Fibroblast of skin of scalp (primary cell): ENCODE measurements at places on chromosomes 2 and 18.

DNA sequence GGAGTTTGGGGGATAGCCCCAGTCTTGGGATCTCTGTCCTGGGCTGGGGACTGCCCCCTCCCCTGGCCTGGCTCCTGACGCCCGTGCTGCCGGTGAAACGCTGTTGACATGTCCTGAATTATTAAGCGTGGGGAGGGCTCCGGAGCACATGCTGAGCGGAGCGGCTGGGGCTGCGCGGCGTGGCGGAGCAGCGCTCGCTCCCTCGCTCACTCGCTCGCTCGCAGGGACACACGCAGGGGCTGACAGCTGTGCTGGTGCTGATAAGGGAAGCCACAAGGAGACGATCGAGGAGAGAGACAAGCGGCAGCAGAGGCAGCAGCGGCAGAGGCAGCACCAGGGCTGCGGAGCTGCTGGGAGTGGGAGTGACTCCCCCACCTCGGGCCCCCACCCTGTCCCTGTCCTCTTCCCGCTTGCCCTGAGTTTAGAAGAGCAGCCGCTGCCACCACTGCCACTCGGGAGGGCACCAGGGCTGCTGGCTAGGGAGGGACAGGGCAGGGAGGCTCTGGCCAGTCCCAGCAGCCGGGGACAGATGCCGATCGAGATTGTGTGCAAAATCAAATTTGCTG lies at the start of gene ASIC4:
ASIC4 (plus strand) TSS at position 287 of the 566 bp plus-strand sequence; CDS start at position 530, 243 bp downstream.
- no peak for DNase-seq

GRCh38 chr2:230447455-230448451 lies 31.8 kb downstream of the SP100 start:
- DNase-seq: no peak

GRCh38 chr2:226354434-226354833 lies 445.2 kb downstream of the IRS1 start:
- peak; percentile 51 for DNase-seq

GRCh38 chr2:43130548-43130875 lies 95.9 kb downstream of the ZFP36L2 start:
- DNase-seq: no peak

GRCh38 chr2:96870626-96871255 lies 861 bp upstream of the SEMA4C start:
- DNase-seq: no peak

GRCh38 chr2:163558251-163559021 lies 177.4 kb downstream of the FIGN start:
- DNase-seq: no peak

DNA sequence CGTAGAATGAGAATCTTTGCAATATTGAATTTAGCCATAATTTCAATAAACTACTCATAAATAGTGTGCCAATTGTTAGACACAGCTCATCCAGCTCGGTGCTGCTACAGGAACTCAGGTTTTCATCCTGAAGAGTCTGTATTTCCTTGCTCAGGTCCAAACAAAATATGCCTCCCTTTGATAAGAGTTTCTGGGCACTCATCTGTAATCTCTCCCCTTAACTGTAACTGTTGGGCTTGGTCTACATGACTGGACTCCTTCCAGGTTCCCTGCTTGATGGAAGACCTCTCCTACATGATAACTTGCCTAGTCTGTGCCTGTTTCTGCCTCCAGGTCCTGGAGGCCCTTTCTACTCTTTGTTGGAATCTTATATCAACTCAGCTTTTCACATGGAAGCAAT lies 57.9 kb downstream of the GCA start:
- DNase-seq: no peak

GRCh38 chr18:34840256-34840826 lies 130.2 kb downstream of the DTNA start:
- DNase-seq: no peak

GRCh38 chr2:100976645-100977391 lies 25.3 kb upstream of the RPL31 start:
- DNase-seq: peak; percentile 41

GRCh38 chr18:24015639-24016631 lies 1.4 kb downstream of the TTC39C start:
- DNase-seq: no peak

- no peak for DNase-seq
Observed at GRCh38 chr18:54222922-54223567, 1.4 kb downstream of the MBD2 start.

DNA sequence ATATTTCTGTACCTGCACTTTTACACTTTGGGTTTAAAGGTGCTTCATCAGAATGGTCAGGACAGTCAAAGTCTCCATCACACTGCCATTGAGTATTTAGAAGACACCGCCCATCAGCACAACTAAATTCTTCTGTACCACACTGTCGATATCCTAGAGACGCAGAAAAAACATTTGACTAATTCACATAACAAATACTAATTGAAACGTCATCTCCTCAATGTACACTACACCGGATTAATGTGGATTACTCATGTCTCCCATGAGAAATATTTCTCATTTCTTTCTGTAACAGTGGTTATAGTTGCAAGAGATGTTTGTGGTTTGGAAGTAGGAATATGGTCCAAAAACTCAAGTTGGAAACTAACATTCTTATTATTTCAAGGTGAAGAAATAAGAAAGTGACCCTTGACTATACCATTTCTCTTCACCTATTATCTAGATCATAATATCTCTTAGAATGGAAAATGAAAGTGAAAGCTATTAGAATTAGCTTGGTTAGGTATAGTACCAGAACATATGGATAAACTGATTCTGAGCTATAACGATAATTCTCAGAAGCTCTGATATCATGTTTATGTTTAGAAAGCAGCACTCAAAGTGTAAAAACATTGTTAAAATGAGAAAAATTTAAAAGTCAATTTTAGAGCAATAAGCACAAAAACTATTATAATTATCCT lies 1627.7 kb downstream of the LRP1B start:
- peak; percentile 95 for DNase-seq

DNA sequence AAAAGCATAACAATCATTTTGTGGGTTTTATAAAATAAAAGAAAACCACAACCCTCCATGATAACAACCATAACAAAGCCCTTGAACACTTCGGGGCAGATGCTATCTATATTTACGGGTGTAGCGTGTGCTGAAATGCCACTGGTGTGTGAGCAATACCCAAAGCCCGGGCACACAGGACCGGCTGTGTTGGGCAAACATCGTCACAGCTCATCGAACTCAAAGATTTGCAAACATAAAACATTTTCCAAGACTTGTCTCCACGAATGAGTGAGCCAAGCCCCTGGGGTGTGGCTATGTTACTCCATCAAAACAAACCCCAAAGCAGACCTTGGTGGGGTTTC lies 290.2 kb downstream of the LPIN1 start:
- DNase-seq: no peak

DNA sequence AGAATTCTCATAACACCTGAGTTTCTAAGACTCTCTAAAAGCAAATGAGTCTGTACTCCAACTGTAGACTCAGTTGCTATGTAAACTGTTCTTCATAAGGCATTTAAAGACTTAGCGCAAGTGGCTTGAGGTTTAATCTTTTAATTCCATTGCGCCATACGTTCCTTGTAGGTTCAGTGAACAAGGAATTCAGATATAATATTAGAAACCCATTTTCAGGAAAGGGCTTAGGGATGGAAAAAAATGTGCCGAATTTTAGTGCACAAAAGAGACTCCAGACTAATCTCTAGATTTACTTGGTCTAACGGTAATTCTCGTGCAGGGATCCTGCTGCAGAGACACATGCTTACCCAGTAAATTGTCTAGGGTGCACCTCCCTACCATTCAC lies 268.9 kb upstream of the TANK start:
- DNase-seq: no peak

GRCh38 chr18:68186039-68186438 lies 528.9 kb downstream of the TMX3 start:
- no peak for DNase-seq

DNA sequence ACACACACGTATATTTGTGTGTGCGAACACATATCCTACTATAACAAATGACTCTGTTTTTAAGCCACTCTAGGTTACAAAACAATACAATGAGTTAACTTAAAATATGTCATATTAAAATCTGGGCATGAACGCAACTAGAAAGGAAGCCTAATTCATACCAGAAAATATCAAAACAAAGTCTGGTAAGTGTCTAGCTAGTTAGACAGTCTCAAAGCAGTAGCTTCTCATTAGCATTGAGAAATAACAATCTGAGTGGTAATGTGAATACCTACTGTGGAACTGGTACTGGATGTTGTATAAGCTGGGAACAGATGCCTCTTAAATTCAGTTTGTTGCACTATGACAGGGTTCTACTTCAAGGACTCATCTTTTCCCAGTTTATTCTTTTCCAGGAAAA lies 32.5 kb upstream of the WIPF1 start:
- DNase-seq: no peak

- no peak for DNase-seq
Observed at GRCh38 chr2:231342061-231342711, 53.3 kb upstream of the B3GNT7 start.

- DNase-seq: no peak
Observed at GRCh38 chr2:158153270-158154015, 51.8 kb downstream of the UPP2 start.

- no peak for DNase-seq
Observed at GRCh38 chr2:152176113-152176714, 651 bp upstream of the STAM2 start.

- peak; percentile 99 for DNase-seq
Observed at GRCh38 chr2:186575302-186575701, 14.6 kb upstream of the ITGAV start.

DNA sequence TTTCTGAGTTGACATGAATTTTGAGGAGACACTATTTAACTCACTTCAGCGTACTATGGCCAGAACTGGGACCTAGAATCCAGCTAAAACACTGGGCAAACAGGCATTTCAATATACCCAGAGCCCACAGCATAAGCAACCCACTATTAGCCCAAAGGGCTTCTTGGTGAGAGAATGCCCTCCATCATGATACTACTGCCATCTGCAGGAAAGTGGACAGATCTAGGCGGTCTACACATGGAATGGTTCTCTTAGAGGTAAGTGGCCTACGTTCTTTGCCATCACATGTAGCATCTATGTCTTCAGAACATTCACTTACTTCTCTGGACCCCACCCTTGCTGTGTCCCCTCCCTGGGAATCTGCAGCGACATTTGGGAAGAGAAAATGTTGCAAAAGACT lies 181.3 kb upstream of the LINC00305 start:
- DNase-seq: peak; percentile 4

- no peak for DNase-seq
Observed at GRCh38 chr2:44186810-44187209, 18.1 kb downstream of the PPM1B start.

- DNase-seq: no peak
Observed at GRCh38 chr2:152600697-152601096, 116.6 kb downstream of the PRPF40A start.

- peak; percentile 1 for DNase-seq
Observed at GRCh38 chr18:44036501-44036900, 644.2 kb upstream of the SETBP1 start.

DNA sequence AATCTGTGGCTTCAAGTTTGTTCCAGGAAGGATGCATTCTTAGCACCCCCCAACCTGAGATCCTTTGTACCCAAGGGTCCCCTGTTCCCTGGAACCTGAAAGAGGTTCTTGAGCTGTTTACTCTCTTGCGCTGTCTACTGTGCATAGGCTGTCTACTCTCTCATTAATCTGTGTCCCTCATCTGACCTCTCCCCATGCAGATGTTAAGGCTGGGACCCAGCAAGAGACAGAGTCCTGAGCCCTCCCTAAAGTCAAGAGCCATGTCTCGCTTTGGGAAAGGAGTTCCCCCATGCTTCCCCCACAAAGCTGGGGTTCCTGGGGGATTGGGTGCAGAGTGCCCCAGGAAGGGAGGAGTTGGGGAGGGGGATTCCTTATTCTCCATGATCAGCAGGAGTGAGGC lies 312.9 kb downstream of the CYP26B1 start:
- no peak for DNase-seq

- DNase-seq: no peak
Observed at GRCh38 chr18:78860117-78860516, 119.5 kb upstream of the SALL3 start.

- DNase-seq: no peak
Observed at GRCh38 chr2:26970928-26971627, 641 bp downstream of the MAPRE3 start.

DNA sequence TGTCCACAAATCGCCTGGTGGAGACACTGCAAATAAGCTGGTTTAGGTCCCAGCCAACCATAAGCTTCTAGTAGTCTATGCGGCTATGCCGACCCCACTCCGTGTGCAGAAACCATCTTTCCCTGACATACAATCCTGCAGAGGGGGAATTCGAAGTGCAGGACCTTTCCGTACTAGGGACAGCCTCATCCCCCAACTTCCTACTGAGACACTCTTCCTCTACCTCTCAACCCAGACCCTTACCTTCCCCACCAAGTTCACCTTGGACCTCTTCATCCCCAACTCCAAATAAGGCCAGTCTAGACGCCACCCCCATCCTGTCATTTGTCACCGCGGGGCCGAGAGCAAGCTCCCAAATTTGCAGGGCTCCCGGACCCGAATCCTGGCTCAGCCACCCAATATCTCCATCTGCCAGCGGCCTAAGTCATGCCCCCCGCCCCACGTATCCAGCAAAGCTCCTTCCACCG lies 496 bp downstream of the SUCLG1 start:
- peak; percentile 11 for DNase-seq

- DNase-seq: no peak
Observed at GRCh38 chr18:77983270-77983669, 733.6 kb downstream of the GALR1 start.

DNA sequence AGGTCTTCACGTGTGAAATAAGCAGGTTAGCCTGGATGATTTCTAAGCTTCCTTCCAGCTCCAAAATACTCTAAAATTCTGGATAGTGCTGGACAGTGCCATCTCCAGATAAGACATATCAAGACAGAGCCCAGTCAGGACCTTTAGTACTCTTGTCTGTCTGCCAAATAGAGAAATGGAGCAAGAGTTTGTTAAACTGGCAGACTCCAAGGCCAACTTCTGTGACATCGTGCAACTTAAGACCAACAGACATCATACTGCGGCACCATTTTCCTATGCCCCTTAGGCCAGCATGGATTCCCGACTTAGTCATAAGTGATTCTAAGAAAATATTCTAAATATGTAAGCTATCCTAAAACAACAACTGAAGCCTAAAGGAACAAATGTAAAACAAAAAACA lies 118.6 kb downstream of the RBMS1 start:
- DNase-seq: peak; percentile 82

DNA sequence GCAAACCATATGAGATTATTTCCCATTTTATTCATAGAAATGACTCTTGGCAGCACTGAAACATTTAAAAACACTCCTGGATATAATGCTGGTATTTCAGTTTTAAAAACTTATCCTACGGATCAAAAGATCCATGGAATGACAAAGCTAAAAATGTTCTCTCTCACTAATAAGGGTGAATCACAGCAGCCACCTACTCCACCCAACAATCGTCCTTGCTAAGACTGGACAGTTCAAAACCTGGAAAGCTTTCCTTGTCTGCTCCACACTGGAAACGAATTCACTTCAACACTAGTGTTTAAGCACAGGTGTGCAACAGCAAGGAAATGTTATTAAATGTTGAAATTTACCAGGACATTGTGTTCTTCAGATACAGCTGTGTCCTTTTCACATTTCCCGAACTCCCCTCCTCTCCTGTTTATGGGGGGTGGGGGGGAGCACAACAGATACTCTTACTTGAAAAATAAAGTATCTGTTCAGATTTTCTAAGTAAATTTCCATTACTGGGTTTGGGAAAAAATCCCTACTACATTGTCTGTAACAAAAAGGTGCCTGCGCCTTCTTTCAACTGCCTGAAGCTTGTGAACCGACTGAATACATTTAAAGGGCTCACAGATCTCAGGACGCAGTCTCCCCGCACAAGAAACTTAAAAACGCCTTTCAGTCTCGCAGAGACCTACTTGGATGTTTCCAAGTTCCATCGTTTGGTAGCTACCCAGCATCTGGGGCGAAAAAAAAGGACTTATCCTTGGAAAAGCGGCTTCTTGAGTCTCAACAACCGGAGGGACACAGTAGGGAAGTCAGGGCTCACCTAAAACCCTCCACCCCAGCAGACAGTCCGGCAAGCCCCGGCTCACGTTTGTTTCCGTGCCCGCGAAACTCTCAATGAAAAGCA lies 1.3 kb downstream of the YWHAQ start:
- DNase-seq: peak; percentile 33
